ENCODE measurements at places on chromosomes 2 and 18.

GRCh38 chr2:173059971-173060461 lies 15.6 kb upstream of the MAP3K20 start:
- DNase-seq: no peak

DNA sequence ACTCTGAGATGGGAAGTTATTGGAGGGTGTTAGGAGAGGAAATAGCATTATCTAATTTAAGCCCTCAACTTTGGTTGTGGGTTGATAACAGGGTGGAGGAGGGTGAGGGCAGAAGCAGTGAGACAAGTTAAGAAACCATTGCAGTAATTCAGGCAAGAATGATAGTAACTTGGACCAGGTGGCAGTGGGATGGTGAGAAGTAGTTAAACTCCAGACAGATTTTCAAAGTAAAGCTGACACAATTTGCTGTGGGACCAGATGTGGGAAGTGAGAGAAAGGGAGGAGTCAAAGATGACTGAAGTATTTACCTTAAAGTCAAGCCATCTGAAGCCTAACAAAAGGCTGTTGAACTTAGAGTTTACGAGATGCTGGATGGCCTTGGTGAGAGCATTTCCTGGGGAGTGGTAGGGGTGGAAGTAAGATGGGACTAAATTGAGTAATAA lies 163.2 kb upstream of the KLF7 start:
- no peak for DNase-seq

GRCh38 chr2:189379731-189380261 lies 61.5 kb upstream of the WDR75 start:
- no peak for DNase-seq

DNA sequence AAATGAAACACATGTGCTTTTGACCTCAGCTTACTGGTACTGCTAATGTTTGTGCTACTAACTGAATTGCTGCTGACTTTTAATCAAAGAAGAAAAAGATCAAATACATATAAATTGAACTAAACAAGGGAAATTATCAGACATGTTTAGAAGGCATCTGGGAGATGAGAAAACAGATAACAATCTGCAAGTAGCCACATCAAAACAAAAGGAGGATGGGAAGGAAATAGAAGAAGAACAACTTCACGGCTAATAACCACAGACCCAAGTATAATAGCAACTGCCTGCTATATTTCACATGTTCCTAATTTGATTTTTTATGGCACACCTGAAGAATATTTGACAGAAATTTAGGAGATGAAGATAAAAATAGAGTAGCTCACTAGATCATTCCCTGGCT lies 542.6 kb upstream of the SYT4 start:
- DNase-seq: no peak

GRCh38 chr2:13006829-13007717 lies 290.3 kb downstream of the TRIB2 start:
- DNase-seq: no peak

DNA sequence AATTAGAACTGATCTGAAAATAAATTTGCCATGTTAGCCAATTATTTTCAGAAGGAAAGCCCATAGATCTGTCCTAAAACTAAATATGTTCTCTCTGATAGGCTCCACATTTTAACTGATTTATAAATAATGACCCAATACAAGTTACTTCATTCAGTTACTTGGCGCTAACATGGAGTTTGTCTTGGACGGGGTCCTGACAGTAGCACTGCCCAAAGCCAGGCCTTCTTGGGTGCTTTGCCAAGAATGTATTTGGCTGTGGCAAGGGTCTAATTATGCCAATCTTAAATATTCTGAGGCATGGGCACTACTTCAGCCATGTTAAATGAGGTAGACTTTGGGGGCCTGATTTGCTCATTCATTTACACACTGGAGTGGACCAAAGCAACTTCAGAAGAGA lies 135.0 kb upstream of the PKDCC start:
- DNase-seq: no peak

GRCh38 chr2:28617502-28618184 lies 121.8 kb downstream of the PLB1 start:
- no peak for DNase-seq

GRCh38 chr2:240786355-240786841 lies 33.6 kb downstream of the KIF1A start:
- DNase-seq: no peak

DNA sequence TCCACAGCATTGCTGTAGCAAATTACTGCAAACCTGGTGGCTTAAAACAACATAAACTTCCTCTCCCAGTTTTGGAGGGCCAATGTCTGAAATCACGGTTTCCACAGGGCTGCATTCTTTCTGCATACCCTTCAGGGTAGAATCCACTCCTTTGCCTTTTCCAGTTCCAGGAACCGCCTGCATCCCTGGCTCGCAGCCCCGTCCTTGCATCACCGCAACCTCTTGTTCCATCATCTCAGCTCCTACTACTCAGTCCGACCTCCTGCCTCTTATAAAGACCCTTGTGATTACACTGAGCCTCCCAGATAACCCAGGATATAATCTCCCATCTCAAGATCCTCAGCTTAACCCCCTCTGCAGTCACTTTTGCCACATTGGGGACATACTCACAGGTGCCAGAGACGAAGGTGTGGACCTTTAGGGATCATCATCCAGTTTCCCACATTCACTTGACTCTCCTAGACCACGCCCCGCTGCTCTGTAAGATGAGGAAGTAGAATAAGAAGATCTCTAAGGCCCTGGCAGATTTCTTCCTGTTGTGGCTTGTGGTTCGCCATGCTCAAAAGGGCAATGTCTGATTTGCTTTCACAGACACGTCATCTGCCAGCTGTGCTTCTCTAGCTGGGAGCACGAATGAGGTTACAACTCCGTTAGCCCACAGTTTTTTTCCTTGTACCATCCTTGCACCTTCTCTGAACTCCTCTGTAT lies 103.6 kb upstream of the AGAP1 start:
- DNase-seq: no peak

DNA sequence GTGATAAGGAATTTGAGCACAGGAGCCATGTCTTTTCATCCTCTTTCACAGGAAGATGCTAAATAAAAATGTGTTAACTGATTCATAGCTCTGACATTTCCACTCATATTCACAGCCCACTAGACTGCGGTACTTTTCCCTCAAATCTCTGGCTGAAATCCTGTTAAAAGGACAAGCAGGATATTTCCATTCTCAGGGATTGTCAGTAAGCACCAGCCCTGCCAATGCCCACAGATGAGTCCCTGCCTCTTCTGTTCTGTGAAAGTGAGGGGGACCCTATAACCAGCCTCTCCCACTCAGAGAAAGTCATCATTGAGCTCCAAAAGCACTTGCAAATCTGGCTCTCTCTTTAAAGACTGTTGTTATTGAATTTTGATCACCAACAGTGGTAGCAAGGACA lies 440.5 kb downstream of the SETBP1 start:
- DNase-seq: no peak

GRCh38 chr2:157444641-157445040 lies 752 bp upstream of the CYTIP start:
- no peak for DNase-seq

GRCh38 chr2:223967981-223968380 lies 10.7 kb downstream of the MRPL44 start:
- no peak for DNase-seq

- DNase-seq: no peak
Observed at GRCh38 chr18:51911584-51911983, 428.4 kb upstream of the DCC start.

- DNase-seq: no peak
Observed at GRCh38 chr2:208013285-208014178, 11.8 kb downstream of the PLEKHM3 start.

GRCh38 chr2:42959234-42960001 lies 167.0 kb upstream of the HAAO start:
- DNase-seq: no peak

DNA sequence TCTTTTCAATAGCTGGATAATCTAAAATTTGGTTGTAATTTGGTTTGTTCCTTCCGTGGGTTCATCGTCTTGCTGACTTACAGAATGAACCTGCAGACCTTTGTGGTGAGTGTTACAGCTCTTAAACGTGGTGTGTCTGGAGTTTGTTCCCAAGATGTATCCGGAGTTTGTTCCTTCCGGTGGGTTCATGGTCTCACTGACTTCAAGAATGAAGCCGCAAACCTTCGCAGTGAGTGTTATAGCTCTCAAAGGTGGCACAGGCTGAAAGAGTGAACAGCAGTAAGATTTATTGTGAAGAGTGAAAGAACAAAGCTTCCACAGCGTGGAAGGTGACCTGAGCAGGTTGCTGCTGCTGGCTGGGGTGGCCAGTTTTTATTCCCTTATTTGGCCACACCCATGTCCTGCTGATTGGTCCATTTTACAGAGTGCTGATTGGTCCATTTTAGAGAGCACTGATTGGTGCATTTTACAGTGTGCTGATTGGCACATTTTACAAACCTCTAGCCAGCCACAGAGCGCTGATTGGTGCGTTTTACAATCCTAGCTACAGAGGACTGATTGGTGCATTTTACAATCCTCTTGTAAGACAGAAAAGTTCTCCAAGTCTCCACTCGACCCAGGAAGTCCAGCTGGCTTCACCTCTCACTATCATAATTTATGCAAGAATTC lies 16.6 kb downstream of the RALB start:
- DNase-seq: no peak

DNA sequence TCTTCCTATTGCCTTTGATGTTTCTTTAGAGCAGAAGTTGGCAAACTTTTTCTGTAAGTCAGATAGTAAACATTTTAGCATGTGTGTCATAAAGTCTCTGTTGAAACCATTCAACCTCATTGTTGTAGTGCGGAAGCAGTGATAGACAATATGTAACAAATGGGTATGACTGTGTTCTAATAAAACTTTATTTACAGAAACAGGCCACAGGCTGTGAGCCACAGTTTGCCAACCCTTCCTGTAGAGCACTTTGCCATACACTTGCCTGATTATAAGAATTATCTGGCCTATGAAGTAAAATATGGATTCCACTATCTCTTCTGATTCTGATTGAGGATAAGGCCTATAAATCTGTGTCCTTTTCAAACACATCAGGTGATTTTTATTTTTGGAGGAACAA lies 237.4 kb downstream of the DOK6 start:
- no peak for DNase-seq

GRCh38 chr18:12442946-12443345 lies 35.2 kb downstream of the PRELID3A start:
- DNase-seq: no peak

DNA sequence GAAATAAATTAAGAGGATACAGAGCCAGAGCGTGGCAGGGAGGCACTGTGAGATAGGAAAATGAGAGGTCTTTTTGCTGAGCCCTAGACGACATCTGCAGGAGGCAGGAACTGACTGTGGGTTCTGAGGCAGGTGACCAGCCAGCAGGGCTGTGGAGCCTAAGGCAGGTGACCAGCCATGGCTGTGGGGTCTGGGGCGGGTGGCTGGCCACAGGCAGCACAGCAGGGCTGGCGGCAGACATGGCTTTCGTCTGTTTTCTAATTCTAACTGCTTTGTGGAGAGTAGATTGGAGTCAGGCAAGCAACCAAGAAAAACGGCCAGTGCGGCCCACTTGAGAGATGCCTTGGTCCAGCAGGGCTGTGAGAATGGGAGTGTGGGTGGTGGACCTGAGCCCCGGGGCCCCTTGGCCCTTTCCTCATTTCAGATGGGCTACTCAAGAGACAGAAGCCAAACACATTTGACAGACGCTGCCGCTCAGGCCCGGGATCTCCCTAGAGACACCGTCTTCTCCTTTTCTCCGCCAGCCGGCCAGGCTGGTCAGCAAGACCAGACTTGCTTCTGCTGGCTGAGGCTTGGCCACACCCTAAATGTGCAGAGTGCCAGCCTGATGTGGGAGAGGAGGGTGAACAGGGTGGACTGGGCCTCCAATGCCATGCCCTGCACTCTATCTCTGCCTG lies 19.7 kb upstream of the GNAL start:
- DNase-seq: no peak

DNA sequence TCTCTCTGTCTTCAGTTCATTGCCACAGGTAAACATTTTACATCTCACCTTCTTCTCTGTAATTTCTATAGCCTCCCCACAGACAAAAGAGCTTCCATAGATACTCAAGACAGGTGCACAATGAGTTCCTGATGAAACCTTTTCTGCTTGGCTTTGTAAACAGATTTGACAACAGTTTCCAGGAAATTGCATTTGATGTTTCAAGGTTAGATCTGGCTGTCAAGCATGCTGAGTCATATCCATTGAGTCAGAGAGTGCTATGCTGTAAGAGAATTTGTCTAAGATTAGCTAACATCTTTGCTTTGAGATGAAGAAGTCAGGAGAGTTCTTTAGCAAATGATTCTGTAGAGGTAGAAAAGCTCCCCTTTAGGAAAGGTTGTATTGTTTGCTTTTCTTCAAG lies 40.6 kb upstream of the MAP2 start:
- no peak for DNase-seq

GRCh38 chr2:71721362-71721665 lies 268.0 kb downstream of the DYSF start:
- no peak for DNase-seq

DNA sequence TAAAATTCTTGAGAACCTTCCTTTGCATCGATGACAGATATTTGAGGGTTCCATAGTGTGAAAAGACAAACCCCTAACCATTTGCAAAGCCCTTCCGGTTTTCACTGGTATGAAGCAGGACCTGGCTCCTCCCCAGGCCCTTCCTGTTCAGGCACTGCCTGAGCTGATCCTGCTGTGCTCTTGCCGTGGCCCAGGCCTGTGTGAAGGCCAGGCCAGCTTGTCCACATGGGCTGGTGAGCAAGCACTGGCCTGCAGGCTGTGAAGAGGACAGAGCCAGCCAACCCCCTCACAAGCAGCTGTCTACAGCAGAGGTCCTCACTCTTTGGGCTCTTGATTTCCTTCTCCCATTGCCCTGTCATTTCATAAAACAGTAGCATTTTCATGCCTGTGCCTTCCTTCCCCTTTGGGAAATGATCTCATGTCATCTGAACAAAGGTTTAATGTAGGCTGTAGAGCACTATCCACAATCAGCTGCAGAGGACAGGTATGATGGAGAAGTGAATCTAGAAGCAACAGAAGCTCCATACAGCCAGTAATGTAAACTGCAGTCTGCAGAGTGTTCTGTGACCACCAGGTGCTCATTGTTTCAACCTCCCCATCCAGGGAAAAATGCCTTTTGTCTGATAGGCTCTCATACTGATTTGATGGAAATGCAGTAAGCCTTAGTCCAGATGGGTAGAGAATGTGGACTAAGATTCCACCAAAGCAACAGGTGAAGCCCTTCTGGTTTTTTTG lies 19.8 kb downstream of the MPHOSPH10 start:
- no peak for DNase-seq

- DNase-seq: no peak
Observed at GRCh38 chr2:26532301-26533250, 54.7 kb upstream of the OTOF start.

- DNase-seq: no peak
Observed at GRCh38 chr18:27175914-27176313, 9.2 kb downstream of the CHST9 start.

DNA sequence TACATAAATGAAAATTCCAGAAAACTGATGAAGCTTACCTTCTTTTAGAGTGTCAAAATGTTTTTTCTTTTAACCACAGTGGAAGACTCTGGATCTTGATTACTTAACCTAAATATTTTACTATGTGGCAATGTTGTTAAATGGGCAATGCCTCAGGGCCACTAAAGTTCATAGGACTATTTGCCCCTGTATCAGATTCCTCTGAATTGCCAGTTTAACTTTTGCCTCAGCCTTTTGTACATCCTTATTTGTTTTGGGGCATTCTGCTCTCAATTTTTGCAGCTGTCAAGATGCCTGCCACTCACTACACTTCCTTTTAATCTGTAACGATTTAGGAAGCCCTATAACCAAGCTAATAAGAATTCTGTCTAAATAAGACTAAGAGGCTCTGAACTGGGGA lies 31.7 kb upstream of the SERTAD2 start:
- no peak for DNase-seq

GRCh38 chr2:123614596-123614995 lies 410.5 kb upstream of the CNTNAP5 start:
- no peak for DNase-seq

GRCh38 chr18:10057894-10058791 lies 144.3 kb downstream of the VAPA start:
- no peak for DNase-seq

GRCh38 chr2:72139471-72139873 lies 8.2 kb downstream of the CYP26B1 start:
- DNase-seq: no peak

Data from NCI-H1436 treated with DMSO at 0.1 percent for 48 hours (cell line).